NCI-H82 (cell line): ENCODE measurements at places on chromosomes 13 and 19.

GRCh38 chr19:33684538-33685232 lies 62.9 kb downstream of the CHST8 start:
- DNase-seq, result peak; percentile 44

- no peak for DNase-seq
Measured at GRCh38 chr13:100680131-100680530, 5.5 kb upstream of the TMTC4 start.

- peak; percentile 85 for DNase-seq
Measured at GRCh38 chr13:107765724-107766401, 449.5 kb downstream of the LIG4 start.

GRCh38 chr13:80297094-80297493 lies 43.8 kb downstream of the SPRY2 start:
- no peak for DNase-seq

- DNase-seq, result no peak
Measured at GRCh38 chr13:48429886-48430285, 17.0 kb upstream of the LPAR6 start.

GRCh38 chr19:39328046-39328705 lies 7.5 kb upstream of the LRFN1 start:
- peak; percentile 90 for DNase-seq

DNA sequence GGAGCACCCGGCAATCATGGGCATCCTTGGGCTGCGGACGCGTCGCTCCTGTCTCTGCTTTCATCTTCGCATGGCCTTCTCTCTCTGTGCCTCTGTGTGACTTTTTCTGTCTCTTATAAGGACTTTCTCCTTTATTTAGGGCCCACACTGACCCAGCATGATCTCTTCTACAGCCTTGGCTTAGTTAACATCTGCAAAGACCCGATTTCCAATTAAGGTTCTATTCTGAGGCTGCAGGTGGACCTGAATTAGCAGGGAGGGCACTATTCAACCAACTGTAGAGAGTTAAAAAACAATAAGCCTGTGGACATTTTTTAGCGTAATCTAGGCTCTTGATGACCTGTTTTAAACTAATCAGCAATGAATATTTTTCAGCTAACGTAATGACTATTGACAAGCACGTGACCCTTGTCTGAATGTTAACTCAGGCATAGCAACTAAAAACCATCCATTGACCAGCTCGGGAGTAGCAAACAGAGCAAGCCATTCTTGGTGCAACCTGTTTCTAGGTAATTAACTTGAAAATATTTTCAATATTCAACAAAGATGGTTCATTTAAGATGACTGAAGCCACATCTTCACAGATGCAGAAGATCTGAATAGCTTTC lies 15.2 kb downstream of the F10 start:
- DNase-seq, result no peak

DNA sequence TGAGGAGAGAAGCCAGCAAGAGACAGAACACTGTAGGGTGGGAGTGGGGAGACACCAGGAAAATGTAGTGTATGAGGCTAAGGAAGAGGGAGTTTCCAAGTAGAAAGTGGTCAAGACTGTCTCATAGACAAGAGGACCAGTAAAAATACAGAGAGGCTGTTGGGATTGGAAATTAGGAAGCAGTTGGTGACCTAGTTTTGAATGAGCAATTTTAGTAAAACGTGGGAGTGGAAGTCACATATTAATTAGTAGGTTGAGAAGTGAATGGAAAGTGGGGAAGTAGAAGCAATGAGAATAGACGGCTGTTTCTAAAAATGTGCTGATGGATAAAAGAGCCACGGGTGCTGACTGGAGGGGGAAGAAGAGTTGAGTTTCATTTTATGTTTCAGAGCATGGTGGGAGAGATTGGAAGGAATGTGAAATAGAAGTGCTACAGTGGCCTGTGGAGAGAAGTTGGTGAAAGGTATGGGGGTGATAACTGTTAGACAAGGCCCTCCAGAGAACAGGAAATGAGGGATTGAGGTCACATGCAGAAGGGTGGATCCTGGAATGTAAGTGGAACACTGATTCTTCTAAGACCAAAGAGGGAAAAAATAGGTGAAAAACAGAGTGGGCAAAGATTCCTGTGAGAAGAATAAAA lies 247.3 kb downstream of the MTUS2 start:
- DNase-seq, result no peak

DNA sequence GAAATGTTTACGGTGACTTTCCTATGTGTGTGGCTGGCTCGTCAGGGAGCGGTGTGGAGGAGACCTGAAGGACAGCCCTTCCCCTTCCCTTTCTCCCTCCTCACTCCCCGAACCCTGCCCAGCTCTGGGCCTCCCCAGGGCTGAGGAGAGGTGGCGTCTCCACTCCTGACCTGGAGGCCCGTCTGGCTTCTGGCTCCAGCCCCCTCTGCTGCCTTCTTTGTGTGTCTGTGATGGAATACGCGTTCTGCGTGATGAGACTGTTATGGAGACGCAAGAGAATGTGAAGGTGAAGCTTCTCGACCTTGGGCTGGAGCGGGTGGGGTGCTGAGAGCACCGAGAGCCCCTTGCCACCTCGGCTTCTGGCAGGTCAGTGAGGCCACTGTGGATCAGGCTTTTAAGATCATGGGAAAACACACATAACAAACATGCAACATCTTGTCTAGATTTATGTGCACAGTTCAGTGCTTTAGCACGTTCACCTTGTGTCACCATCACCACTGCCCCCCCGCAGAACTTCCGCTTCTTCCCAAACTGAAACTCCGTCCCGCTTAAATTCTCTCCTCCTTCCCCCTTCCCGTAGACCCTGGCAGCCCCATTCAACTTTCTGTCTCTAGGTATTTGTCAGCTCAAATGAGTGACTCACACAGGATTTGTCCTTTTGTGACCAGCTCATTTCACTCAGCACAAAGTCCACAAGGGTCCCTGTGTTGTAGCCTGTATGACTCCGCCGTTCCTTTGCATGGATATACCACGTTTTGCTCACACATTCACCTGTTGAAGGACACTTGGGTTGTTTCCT lies 24.7 kb downstream of the ATP11A start:
- no peak for DNase-seq

GRCh38 chr19:13082192-13083007 lies 20.3 kb downstream of the LYL1 start:
- DNase-seq, result peak; percentile 80

GRCh38 chr13:54029226-54029625 lies 1000.6 kb downstream of the OLFM4 start:
- DNase-seq, result no peak

DNA sequence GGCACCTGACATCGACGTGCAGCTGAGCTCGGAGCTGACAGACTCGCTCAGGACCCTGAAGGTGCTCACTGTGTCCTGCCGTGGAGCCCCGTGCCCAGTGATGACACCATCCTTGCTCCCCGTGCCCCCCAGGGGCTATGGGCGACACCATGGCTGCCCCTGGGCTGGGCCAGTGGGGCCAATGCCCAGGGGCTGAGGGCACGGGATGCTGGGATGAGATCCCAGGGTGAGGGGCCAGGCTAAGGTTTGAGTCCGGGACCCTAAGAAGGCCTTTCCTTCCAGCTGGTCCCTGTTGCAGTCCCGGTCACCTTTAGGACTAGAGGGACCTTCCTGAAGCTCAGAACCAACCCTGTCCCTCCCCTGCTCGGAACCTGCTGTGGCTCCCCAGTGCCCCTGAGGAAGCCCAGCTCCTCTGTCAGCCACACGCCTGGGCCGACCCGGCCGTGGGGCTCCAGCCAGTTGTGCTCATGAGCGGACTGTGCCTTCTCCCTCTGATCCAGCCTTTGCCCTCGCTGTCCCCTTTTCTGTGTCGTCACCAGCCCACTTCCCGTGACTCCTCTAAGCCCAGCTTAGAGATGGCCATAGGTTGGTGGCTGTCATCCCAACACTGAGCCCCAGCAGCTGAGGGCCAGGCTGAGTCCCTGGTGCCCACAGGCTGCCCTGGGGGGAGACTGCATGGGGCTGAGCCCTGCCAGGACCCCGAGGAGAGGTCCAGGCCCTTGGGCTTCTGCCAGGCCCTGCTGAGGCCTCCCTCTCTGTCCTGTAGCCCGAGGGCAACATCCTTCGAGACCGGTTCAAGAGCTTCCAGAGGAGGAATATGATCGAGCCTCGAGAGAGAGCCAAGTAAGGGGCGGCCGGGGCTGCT lies 10.6 kb downstream of the NOP53 start:
- DNase-seq, result no peak

DNA sequence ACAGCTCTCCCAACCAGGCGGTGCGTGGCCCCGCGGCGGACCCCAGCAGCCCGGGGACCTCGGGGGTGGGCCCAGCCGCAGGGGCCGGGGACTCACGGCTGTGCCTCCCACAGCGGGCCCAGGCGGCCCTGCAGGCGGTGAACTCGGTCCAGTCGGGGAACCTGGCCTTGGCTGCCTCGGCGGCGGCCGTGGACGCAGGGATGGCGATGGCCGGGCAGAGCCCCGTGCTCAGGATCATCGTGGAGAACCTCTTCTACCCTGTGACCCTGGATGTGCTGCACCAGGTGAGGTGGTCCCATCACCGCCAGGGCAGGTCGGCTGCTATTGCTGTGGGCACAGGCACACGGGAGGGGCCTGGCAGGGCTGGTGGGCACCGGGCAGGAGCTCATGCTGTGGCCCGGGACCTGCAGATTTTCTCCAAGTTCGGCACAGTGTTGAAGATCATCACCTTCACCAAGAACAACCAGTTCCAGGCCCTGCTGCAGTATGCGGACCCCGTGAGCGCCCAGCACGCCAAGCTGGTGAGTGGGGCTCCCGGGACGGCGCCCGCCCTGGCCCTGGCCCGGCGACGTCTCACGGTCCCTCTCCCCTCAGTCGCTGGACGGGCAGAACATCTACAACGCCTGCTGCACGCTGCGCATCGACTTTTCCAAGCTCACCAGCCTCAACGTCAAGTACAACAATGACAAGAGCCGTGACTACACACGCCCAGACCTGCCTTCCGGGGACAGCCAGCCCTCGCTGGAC lies 7.3 kb downstream of the PTBP1 start:
- DNase-seq, result no peak

GRCh38 chr19:12891553-12892021 lies 627 bp downstream of the GCDH start:
- DNase-seq, result peak; percentile 40

DNA sequence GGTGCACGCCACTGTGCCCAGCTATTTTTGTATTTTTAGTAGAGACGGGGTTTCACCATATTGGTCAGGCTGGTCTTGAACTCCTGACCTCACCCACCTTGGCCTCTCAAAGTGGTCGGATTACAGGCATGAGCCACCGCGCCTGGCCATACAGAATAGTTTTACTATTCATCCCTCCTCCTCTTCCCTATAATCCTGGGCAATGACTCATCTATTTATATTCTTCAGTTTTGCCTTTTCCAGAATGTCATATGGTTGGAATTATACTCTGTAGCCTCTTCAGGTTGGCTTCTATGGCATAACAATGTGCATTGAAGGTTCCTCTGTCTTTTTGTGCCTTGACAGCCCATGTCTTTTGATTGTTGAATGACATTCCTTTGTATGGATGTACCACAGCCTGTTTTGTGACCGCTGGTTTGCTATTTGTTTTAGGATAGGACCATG lies 22.2 kb upstream of the LRP3 start:
- DNase-seq, result no peak

- no peak for DNase-seq
Measured at GRCh38 chr13:111423168-111423785, 102.8 kb downstream of the TEX29 start.

GRCh38 chr13:95783747-95784146 lies 106.8 kb downstream of the DNAJC3 start:
- DNase-seq, result no peak

GRCh38 chr19:9786342-9786741 lies 17.8 kb upstream of the ZNF846 start:
- DNase-seq, result no peak
